ENCODE measurements at places on chromosomes 3 and 15.

DNA sequence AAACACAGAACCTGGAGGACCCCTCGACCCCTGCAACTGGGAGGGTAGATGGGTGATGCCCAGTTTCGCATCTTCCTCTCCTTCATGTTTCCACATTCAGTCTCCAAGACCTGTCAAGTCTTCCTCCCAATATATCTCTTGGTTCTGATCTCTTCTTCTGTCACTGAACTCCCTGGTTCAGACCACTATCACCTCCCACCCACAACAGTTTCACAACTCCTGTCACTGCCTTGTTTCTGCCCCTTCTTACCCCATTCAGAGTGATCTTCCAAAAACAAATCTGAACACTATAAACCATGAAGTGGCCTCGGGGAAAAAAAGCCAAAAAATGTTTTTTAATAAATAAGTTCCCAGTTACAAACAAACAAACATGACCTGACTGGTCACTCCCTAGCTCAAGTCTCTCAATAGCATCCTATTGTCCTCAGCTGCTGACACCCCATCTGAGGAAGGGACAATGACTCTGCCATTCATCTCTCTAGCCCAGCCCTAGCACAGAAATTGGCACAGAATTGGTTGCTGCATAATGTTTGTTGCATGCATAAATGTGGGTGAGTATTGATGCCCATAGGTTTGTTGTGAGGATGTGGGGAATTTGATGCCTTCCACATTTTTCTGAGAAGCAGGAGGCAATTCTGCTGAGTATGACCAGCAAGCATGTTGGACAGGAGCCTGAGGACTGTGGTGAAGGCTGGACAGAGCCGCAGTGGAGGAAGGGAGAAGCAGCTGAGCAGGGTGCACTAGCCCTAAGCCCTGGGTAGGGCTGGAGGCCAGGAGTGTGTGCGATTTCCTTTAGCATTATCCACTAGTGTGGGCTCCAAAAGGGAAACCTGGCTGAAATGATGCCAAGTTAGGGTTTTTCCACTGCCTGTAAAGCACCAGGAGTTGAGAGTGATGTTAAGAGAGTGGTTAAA is 12.2 kb upstream of the XYLB start:
- DNase-seq: no peak

DNA sequence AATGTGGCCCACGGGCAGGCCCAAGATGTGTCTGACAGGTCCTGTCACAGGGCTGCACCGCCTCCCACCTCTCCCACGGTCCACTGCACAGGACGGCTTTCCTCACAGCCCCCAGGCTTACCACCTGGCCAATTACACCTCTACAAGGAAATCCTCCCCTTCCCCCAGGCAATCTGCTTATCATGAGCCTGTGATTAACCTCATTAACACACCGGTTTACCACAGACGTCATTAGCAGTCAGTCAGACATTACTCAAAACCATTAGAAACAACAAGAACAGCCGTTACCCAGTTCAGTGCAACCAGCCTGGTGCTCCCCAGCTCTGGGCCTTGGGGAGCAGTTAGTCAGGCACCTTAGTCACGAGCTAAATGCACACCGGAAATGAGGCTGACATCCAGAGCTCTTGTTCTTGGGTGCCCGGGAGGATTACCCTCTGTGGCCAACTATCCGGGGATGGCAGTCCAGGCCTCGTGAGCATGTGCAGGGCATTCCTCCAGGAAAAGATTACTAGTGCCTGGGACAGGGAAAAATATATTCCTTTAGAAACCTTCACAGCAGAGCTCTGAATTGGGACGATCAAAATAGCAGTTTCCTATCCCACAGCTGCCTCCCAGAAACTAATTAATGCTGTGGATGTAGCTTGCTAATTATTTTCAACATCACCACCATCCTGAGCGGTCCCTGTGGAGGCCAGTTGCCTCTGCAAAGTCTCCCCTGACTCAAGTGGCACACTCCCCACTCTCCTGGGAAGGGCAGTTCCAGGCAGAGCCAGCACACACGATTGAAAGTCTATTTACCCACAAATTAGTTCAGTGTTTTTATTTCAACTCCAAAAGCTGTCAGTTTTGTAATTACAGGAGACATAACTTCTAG is 117.4 kb upstream of the ZBED2 start:
- DNase-seq: no peak

GRCh38 chr3:46642971-46643370 is 30.6 kb downstream of the FAM240A start:
- DNase-seq: no peak

GRCh38 chr3:43468133-43468532 is 153.7 kb downstream of the ANO10 start:
- DNase-seq: no peak

- DNase-seq: no peak
Observed at GRCh38 chr3:28940530-28940929, 340.3 kb upstream of the RBMS3 start.

- DNase-seq: peak; percentile 32
Observed at GRCh38 chr15:64651601-64652191, 123.7 kb downstream of the RBPMS2 start.

DNA sequence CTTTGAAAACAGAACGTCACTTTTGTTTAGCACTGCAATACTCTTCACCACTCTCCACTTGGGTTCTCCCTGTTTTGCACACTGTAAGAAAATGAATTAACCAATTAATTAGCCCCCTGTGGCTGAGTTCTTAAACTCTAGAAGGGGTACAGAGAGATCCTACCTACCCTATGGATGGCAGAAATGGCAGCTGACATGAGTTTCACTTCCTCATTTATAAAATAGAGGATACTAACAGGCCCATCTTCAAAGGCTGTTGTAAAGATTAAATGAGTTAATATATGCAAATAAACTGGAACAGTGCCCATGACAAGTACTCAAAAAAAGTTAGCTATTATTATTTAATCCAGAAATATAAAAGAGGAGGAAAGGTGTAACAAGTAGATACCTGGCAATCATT is 36.9 kb downstream of the SUCLG2 start:
- no peak for DNase-seq

- DNase-seq: no peak
Observed at GRCh38 chr3:67109651-67110204, 111.6 kb downstream of the KBTBD8 start.

DNA sequence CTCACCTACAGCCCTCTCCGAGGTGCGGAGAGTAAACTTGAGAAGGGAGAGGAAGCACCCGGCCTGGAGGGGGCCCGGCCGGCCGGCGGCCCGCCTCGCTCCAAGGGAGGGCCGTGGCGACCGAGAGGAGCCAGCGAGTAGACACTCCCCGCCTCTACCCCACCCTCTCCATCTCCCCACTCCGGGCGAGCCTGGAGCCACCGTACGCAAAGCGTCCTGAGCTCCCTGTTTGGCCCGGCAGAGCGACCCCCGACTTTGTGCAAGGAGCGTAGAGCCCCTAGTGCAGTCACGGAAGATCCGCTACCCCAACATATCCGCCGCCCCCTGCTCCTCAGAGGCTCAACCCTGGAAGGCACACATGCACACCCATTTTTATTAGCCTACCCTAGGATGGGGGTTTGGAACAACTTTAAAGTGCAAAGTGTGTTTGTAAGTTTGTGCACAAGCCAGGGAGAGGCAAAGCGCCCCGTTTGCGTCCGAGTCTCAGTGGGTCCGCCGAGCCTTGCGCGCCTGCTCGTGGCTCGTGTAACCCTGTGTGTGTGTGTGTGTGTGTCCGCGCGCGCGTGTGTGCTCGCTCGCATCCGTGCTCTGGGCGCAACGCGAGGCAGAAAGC is 508 bp upstream of the SMAD6 start:
- DNase-seq: peak; percentile 29

DNA sequence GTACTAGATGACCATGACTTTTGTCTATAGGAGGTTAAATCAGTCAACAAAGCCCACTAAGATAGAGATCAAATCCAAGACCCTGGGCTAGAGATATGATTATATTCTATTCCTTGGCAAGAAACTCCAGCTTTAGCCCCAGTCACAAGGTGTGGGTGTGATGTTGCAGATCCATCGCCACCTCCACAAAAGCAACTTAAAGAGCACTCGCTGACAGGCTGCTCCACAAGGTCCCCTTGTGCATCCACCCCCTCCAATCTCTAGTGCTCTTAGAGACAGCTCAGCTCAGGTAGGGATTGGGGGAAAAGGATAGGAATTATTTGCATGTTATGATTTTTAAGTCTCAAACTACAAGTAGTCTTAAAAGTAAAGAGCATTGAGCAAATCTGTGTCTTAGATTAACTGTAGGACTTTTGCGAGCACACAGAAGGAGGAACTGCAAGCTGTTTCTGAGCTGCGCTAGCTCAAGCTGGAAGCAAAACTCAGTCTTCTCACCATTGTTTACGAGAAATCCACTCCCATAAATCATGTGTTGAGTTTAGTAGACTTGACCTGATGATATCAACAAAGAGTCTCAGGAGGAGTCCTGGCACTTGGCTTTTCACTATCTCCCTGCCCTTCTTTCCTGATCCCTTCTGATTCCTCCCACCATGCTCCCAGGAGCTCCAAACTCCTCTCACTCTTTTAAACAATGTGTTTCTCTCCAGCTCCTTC is 177.6 kb downstream of the STAC start:
- no peak for DNase-seq

GRCh38 chr3:14536837-14537589 is 3.1 kb downstream of the GRIP2 start:
- DNase-seq: no peak

DNA sequence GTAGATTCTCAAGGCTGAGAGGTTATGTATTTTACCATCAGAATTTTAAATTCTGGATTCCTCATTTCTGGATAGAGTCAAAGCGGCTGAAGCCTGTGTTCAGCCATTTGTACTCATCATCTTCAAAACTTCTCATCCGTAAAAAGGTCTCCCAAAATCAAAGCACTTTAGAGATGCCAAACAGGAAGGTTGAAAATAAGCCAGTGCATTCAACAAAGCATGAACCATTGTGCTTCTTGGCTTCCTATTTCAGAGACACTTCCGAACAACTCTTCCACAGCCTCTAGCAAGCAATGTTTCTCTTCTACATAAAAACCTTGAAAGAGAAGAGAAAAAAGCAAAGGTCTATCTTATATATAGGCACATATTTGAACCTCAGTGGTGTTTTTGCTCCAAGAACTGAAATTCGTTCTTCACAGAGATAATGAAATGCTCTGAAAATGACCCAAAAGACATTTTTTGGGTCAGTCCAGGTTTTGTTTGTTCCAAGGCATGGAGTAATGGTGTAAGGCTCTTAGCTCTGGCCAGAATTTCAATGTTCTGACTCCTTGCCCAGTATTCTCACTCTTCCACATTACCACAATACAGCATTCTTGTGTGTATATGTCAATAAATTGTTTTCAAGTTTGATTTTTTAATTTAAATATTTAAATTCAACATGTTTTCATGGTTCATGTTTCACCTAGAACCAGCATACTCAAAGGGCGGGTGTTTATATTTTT is 163.1 kb downstream of the STAC start:
- no peak for DNase-seq

- peak; percentile 88 for DNase-seq
Observed at GRCh38 chr15:74127255-74127953, 3.0 kb upstream of the ISLR2 start.

- DNase-seq: no peak
Observed at GRCh38 chr3:170309046-170309445, 48.5 kb upstream of the SKIL start.

- no peak for DNase-seq
Observed at GRCh38 chr3:76683256-76683655, 356.6 kb upstream of the ROBO2 start.

- DNase-seq: peak; percentile 16
Observed at GRCh38 chr15:63729115-63729884, 104.4 kb downstream of the HERC1 start.

- peak; percentile 4 for DNase-seq
Observed at GRCh38 chr3:105866656-105867653, 1.9 kb downstream of the CBLB start.

DNA sequence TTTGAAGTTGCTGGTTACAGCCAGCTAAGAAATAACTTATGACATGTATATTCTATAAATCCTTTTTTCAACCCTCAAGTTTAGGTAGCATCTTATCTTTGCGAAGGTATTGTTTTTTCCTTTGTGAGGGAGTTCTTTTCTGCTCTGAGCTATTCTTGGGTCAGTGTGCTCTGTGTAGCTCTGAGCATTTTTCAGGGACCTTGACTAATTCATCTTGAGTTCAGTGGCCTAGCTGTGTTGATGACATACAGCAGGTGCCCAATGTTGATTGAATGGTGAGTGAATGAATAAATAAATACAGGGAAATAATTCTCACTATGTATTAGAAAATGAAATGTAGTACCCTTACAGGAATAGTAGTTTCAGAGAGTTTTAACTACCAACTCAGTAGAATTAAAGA is 335.3 kb downstream of the IL20RB start:
- DNase-seq: no peak

DNA sequence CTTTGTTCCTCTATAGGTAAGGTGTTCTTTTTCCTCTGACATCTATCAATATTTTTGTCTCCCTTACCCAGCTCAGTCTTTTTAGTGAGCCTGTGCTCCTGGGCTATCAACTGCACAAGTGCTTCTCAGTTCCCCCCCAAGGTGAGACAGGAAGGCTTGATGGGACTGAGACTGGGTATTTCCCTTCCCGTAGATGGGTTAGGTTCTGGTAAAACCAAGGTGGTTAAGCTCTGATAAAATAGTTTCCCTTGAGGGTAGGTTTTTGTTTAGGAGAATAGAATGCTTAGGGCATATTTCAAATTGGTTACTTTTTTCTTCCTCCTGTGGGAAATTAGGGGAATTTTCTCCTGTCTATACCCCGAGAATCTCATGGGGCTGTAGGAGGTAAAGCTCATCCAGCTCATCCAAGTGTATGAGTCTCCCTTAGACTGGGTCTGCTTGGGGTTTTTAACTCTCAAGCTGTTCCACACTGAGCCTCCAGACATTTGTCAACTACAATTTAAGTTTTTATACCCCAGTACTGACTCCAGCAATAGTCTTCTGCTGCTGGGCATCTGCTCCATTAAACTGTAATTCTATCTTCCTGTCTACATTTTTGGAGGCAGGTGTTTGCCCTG is 44.9 kb downstream of the OXSR1 start:
- DNase-seq: no peak

DNA sequence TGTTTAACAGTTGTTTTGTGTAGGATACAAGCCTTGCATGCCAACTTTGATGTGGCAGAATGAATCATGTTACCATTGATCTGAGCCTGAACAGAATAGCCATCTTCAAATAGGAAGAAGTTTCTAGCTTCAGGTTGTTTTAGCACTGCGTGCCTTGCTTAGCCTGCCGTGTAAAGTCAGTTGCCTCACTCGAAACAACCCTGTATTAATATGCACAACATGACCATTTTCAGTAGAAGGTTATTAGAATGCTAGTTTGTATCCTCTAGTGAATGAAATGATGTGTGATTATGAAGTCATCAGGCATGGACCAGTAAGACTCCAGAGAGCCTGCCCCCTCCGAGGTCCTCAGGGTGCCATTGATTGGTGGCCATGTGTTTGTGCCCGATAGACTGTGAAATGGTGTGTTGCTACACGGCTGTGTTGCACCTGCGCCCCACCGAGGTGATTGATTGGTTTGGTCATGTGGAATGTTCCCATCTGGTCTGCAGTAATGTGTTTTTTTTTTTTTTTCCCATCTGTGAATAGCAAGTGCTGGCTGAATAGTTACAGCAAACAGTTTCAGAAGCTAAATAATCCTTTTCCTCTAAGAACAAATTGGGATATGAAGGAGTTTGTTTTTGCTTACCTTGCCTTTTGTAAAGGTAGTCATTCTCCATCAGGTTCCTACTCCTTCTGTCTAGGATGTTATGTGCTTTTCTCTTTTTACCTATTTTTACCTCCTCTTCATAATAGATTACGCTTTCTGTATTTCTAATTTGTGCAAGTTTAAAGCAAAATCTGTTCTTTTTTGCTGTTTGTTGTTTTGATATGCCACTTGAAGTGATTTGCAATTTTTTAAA is 214.9 kb downstream of the TCF12 start:
- DNase-seq: no peak

All from stimulated activated CD4-positive, alpha-beta T cell treated with anti-CD3 and anti-CD28 coated beads, Interleukin-4, amount 100 ng/mL, for 1 hour (primary cell).